CD4-positive, alpha-beta T cell treated with Interleukin-12 subunit alpha and Interleukin-12 subunit beta, for 1 hour (primary cell): ENCODE measurements at places on chromosomes 11 and 22.

DNA sequence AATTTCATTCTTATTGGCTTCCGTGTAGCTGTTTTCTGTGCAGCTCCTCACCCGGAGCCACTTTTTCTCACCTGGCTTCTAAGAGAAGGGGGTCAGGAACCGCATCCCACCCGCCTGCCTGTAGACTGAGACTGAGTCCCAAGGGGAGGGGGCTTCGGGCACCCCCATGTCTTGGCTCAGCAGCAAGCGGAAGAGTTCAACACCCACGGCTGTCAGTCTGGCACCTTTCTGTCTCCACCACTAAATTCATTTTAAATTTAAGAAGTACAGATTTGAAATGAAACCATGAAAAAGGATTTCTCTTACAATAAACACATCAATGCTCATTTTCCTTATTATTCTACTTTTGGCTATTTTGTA is 66.7 kb downstream of the EFCAB6 start:
- no peak for DNase-seq

DNA sequence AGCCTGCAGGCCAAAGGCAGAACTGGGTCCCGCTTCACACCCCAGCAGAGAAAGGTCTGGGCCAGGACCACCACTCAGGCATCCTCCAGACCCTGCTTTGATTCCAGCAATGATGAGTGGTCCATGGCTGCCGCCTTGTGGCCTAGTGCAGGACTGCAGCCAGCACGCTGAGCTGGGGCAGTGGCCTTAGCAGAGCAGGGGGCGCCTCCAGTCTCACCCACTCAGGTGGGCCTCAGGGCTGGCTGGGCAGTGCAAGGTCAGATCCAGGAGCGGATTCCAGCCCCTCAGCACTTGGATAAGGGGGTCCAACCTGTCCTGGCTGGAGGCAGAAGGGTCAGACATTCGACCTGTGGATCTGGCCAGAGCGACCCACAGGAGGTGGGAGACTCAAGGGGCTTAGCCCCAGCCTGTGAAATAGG is 9.6 kb upstream of the PDE2A start:
- DNase-seq = peak; percentile 63

- DNase-seq = no peak
Measured at GRCh38 chr22:26722159-26722558, 64.8 kb downstream of the MIAT start.

- no peak for DNase-seq
Measured at GRCh38 chr11:16881074-16881709, 133.0 kb downstream of the PLEKHA7 start.

GRCh38 chr11:2781408-2782274 is 81.8 kb upstream of the KCNQ1OT1 start:
- no peak for DNase-seq

DNA sequence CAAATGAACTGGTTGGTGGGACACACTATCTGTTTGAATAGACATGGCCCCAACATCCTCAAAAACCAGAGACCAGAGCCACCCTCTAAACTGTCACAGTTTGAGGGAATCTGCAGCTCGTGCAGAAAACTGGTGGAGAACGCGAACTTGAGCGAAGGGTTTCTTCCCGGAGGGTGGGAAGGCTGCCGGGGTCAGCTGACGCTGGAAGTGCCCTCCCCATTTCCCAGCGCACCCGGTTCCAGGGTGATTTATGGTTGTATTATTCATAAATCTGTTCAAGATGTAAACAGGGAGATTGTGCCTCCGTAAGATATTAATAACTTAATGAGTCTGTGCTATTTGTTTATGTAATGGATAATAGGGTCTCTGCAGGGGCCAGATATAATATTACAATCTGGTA is 1396.7 kb downstream of the BRD1 start:
- DNase-seq = no peak

- DNase-seq = peak; percentile 42
Measured at GRCh38 chr11:96211436-96211835, 131.6 kb downstream of the MAML2 start.

DNA sequence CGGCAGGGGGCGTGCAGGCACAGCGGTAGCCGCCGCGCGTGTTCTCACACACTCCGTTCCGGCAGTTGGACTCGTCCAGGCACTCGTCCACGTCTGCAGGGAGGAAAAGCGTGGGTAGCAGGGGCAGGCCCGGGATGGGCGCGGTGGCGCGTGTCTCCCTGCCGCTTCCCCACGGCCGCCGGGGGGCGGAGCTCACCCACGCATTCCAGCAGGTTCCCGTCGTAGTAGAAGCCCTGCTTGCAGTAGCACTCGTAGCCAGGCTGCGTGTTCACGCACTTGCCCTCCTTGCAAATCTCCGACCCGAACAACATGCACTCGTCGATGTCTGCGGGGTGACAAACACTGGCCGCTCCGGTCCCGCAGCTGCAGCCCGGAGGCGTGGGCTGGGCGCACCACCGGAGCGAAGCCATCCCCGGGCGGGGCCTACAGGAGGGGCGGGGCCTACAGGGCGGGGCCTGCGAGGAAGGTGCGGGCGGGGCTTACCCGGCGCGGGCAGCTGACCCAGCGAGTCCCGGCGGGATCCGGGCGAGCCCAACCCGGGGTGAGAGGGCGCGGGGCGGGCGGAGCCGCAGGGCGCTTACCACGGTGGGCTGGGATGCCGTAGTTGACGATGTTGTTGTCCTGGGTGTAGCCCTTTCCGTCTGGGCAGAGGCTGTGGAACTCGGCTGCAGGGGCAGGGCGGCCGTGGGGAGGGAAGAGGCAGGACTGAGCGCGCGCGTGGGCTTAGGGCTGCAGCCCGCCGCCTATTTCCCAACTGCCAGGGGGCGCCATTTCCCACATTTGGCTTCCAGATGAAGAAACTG is 15.6 kb downstream of the SCYL1 start:
- DNase-seq = peak; percentile 92

- DNase-seq = no peak
Measured at GRCh38 chr22:27226666-27227065, 569.3 kb downstream of the MIAT start.

GRCh38 chr11:12890476-12890875 is 118.6 kb upstream of the RASSF10 start:
- DNase-seq = no peak

- DNase-seq = no peak
Measured at GRCh38 chr11:114243461-114244372, 52.5 kb upstream of the NNMT start.

DNA sequence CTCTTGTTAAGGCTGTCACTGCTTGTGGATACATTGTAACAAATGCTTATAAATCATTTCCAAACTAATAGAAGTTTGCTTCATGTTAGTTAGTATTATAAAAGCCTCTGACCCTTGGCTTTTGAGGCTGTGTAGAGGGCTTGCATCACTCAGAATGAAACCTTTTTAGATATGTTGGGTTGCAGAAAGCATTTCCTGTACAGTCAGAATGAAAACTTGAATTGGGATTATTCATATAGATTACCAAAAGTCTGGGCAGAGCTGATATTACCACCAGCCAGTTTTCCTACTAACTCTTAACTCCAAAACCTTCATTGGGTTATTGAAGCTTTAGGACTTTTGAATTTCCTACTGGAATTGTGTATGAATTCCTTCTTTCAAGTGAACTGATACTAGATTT is 12.0 kb downstream of the KMT2A start:
- DNase-seq = no peak
